ENCODE measurements at places on chromosomes 3 and 15. TPM values are rescaled to one million over a fixed set of nuclear protein-coding genes. Genes with fewer than 3 reads are reported as not detected.
A peak's percentile ranks its signal among the peaks of the same experiment; 100 is the strongest.

- H3K27ac ChIP-seq = no peak overlapping the region
- no peak for DNase-seq
- H3K4me3 ChIP-seq = no peak overlapping the region
- H3K27me3 ChIP-seq = no peaks in the 10 kb centered on the region
- no peaks in the 10 kb centered on the region for H3K4me1 ChIP-seq
- no peaks in the 10 kb centered on the region for H3K36me3 ChIP-seq
Observed at GRCh38 chr3:62954580-62954979, 79.4 kb upstream of the CADPS start.

DNA sequence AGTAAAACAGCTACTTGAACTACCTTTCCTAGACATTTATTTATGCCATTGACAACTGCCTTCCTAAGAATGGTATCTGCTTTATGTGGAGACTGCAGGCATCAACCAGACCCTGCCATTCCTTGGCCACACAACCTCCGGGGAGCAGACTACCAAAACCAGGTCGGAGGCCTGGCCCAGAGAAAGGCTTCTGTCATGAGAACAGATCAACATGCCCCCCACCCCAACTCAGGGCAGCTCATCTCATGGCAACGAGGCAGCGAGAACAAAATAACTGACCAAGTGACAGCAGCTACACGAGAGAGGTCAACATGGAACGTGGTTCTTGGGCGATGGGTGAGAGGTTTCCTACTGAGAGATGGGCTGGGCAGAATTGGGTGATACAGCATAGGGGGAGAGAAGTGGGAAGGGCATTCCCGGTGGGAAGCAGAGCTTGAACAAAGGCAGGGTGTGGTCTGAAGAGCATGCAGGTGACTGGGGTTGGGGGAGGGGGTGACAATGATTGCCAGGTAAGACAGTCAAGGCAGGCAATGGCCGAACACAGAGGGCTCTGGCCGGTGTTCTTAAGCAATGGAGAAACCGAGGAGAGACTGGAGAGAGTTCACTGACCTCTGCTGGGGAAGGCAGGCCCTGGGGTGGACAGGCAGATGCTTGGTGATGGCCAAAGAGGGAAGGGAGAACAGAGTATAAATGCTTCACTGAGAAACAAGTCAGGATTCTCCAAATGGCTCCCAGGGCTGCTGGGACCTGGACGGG, 33.9 kb downstream of the CCDC12 start:
- peaks cover 58% of the 10 kb centered on the region for H3K4me1 ChIP-seq
- H3K27ac ChIP-seq = peak overlapping the region; percentile 77
- no peak overlapping the region for H3K4me3 ChIP-seq
- H3K36me3 ChIP-seq = peaks cover 28% of the 10 kb centered on the region
- no peak for DNase-seq

GRCh38 chr3:171094411-171094810, 67.9 kb upstream of the SLC2A2 start:
- peaks cover 7% of the 10 kb centered on the region for H3K4me1 ChIP-seq
- no peaks in the 10 kb centered on the region for H3K27me3 ChIP-seq
- no peak overlapping the region for H3K27ac ChIP-seq
- H3K4me3 ChIP-seq = no peak overlapping the region

- H3K36me3 ChIP-seq = peaks cover 3% of the 10 kb centered on the region
- no peaks in the 10 kb centered on the region for H3K27me3 ChIP-seq
- H3K4me3 ChIP-seq = no peak overlapping the region
- H3K27ac ChIP-seq = no peak overlapping the region
- H3K4me1 ChIP-seq = no peaks in the 10 kb centered on the region
Observed at GRCh38 chr3:9111866-9112265, 137.6 kb downstream of the SRGAP3 start.

- H3K27me3 ChIP-seq = no peaks in the 10 kb centered on the region
- DNase-seq = no peak
- no peaks in the 10 kb centered on the region for H3K4me1 ChIP-seq
- H3K4me3 ChIP-seq = no peak overlapping the region
- no peaks in the 10 kb centered on the region for H3K36me3 ChIP-seq
Observed at GRCh38 chr3:60729056-60729455, 522.2 kb downstream of the FHIT start.

- H3K27me3 ChIP-seq = no peaks in the 10 kb centered on the region
- H3K4me3 ChIP-seq = no peak overlapping the region
- H3K36me3 ChIP-seq = no peaks in the 10 kb centered on the region
- H3K4me1 ChIP-seq = no peaks in the 10 kb centered on the region
- no peak overlapping the region for H3K27ac ChIP-seq
Observed at GRCh38 chr3:143354342-143354741, 234.8 kb downstream of the CHST2 start.

DNA sequence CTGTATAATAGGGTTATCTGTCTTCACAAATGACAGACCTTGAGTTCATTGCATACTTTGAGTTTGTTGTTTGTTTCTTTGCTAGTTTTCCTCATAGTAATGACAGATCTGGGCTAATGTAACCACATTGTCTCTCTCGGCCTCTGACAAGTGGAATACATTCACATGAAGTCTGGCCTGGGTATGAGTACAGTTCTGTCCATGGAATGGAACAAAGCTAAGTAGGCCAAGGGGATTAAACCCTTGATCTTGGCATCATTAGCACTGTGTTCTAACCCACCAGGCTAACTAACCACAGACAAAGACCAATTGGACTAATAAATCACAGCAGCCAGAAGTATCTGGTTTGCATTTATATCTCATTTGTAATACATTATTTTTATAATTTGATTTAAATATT, 7.6 kb upstream of the VGLL3 start:
- H3K36me3 ChIP-seq = no peaks in the 10 kb centered on the region
- H3K4me1 ChIP-seq = peaks cover 4% of the 10 kb centered on the region
- H3K27me3 ChIP-seq = no peaks in the 10 kb centered on the region
- no peak overlapping the region for H3K27ac ChIP-seq
- H3K4me3 ChIP-seq = no peak overlapping the region
- no peak for DNase-seq

DNA sequence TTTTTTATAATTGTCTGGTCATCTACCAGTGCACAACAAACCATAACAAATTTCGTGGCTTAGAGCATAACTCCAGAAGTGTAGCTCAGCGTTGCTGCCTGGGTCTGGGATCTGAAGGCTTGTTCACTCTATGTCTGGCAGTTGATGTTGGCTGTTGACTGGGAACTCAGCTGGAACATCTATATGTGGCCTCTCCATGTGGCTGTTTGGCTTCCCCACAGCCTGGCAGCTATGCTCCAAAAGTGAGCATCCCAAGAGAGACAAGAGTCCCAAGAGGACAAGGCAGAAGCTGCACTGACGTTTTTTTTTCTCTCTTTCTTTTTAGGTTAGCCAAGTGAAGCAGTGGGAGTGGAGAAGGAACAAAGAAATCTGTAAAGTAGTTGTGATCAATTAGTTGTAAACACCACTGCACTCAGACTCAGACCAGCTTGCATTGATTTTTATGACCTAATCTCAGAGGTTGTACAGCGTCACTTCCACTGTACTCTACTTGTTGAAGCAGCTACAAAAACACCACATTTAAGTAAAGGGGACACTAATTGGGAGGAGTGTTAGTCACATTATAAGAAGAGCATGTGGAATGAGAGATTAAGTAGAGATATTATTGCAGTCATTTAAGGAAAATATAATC, 2.5 kb upstream of the GPR176 start:
- H3K27ac ChIP-seq = no peak overlapping the region
- no peaks in the 10 kb centered on the region for H3K27me3 ChIP-seq
- H3K36me3 ChIP-seq = no peaks in the 10 kb centered on the region
- H3K4me3 ChIP-seq = no peak overlapping the region

- H3K4me3 ChIP-seq = no peak overlapping the region
- no peak for DNase-seq
- no peaks in the 10 kb centered on the region for H3K4me1 ChIP-seq
Observed at GRCh38 chr3:89303701-89304100, 196.3 kb downstream of the EPHA3 start.

- H3K4me3 ChIP-seq = no peak overlapping the region
- peaks cover 4% of the 10 kb centered on the region for H3K4me1 ChIP-seq
- H3K27ac ChIP-seq = no peak overlapping the region
- DNase-seq = peak; percentile 30
- H3K36me3 ChIP-seq = no peaks in the 10 kb centered on the region
Observed at GRCh38 chr3:67362686-67363085, 291.7 kb downstream of the SUCLG2 start.

- H3K27me3 ChIP-seq = no peaks in the 10 kb centered on the region
- H3K4me3 ChIP-seq = no peak overlapping the region
- H3K27ac ChIP-seq = no peak overlapping the region
- no peak for DNase-seq
- peaks cover 5% of the 10 kb centered on the region for H3K4me1 ChIP-seq
- no peaks in the 10 kb centered on the region for H3K36me3 ChIP-seq
Observed at GRCh38 chr15:71003319-71003718, 110.7 kb downstream of the LRRC49 start.

DNA sequence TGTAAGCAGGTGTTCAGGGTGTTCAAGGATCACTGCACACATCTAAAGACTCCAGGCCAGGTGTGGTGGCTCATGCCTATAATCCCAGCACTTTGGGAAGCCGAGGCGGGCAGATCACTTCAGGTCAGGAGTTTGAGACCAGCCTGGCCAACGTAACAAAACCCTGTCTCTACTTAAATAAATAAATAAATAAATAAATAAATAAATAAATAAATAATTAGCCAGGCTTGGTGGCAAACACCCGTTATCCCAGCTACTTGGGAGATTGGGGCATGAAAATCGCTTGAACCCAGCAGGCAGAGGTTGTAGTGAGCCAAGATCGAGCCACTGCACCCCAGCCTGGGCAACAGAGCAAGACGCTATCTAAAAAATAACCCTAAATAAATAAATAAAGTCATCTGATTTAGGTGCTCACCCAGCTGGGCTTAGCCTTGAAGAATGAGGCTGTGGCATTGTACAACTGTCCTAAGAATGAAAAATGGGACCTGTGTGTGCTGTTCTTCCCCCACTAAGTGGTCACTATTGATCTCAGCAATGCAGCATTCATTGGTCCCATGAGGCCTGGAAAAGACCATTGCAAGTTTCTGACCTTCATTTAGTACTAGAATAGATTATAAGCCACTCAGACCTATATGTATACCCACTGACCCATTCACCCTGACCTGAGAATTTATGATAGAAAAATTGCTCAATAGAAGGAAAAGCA, 82.8 kb upstream of the ABHD17C start:
- no peak overlapping the region for H3K4me3 ChIP-seq
- no peaks in the 10 kb centered on the region for H3K36me3 ChIP-seq
- DNase-seq = no peak
- H3K4me1 ChIP-seq = peaks cover 30% of the 10 kb centered on the region
- H3K27ac ChIP-seq = no peak overlapping the region

GRCh38 chr3:72699631-72700030, 148.6 kb downstream of the SHQ1 start:
- no peak for DNase-seq
- H3K4me3 ChIP-seq = no peak overlapping the region
- no peaks in the 10 kb centered on the region for H3K4me1 ChIP-seq
- H3K27ac ChIP-seq = no peak overlapping the region
- H3K36me3 ChIP-seq = no peaks in the 10 kb centered on the region
- H3K27me3 ChIP-seq = peaks cover 12% of the 10 kb centered on the region

SLC38A3 gene
- polyA plus RNA-seq = not detected

MAGEL2 gene
- not detected for polyA plus RNA-seq

Measured in keratinocyte (primary cell).